ENCODE measurements at places on chromosomes 3 and 15.

DNA sequence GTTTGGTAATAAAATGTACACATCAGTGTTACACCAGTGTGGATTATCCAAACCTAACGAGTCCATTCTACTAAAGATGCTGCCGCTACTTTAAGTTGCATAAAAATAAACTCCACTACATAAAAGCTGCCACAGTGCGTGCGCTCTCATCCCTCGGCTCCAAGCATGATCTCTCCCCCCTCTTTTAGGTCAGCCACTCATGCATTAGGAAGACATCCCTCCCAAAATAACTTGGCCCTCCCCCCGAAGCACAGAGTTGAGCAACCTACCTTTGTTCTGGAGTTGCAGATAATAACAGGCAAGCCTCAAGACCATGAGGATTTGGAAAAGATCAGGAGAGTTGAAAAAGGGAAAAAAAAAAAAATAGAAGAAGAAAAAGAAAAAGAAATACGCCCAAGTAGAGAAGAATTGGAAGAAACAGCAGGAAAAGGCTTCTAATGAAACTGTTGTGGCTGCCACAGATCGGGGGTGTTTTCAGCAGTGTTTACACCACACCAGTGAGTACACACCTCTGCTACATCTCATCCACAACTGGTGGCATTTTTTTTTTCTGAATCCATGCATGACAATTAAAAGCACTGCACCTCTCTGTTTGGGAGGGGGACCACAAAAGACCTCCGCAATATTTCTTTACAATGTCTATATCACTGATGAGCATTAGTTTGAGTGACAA lies 339.2 kb downstream of the FOXP1 start:
- no peak for DNase-seq

- peak; percentile 67 for DNase-seq
Observed at GRCh38 chr3:151379083-151379734, 5.3 kb downstream of the P2RY12 start.

- no peak for DNase-seq
Observed at GRCh38 chr3:160098261-160098908, 109.8 kb downstream of the IL12A start.

GRCh38 chr3:12027184-12027846 lies 23.1 kb downstream of the SYN2 start:
- DNase-seq: no peak

GRCh38 chr15:64133623-64134344 lies 17.7 kb upstream of the SNX22 start:
- no peak for DNase-seq

GRCh38 chr3:12193485-12194165 lies 34.9 kb upstream of the TIMP4 start:
- DNase-seq: no peak

GRCh38 chr15:73986055-73986775 lies 5.9 kb downstream of the STOML1 start:
- DNase-seq: no peak

DNA sequence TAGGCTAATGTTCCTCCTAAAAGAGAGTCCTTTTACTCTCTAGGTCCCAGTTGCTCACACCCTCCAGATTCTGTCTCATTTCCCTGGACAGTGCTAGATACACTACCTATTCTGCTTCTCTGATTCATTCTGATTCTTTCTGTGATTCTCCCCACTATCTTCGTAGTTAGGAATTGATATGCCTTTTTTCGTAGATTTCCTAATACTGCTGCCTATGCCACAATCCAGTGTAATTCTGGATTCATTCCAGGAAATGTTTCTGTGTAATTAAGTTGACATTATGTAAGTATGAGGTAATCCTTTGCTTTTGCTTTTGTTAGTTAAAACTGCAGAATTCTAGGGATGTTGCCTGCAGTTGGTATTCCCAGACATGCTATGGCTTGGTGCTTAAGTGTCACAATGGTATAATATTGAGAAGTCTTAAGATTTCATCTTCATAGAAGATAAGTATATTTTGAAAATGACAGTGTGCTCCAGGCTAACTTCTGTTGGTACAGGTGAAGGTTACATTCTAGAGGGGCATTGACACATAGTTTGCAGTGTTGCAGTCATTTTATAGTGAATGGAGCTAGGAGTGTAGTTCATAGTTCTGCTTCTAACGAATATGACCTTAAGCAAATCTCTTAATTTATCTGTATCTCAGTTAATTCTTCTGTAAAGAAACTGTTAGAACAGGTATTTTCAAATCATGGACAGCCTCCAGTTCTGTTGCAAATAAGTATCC lies 54.3 kb downstream of the RIOX2 start:
- DNase-seq: no peak

DNA sequence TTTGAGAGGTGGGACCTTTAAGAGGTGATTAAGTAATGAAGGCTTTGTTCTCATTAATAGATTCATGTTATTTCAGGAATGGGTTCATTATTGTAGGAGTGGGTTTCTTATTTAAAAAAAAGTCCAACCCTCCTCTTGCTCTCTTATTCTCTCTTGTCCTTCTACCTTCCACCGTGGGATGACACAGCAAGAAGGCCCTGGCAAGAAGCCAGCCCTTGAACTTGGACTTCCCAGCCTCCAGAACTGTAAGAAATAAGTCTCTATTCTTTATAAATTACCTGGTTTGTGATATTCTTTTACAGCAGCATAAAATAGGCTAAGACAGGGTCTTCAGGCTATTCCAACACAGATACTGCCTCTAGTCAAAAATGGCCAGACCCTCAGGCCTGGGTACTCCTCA lies 62.2 kb downstream of the MYLK start:
- DNase-seq: no peak

DNA sequence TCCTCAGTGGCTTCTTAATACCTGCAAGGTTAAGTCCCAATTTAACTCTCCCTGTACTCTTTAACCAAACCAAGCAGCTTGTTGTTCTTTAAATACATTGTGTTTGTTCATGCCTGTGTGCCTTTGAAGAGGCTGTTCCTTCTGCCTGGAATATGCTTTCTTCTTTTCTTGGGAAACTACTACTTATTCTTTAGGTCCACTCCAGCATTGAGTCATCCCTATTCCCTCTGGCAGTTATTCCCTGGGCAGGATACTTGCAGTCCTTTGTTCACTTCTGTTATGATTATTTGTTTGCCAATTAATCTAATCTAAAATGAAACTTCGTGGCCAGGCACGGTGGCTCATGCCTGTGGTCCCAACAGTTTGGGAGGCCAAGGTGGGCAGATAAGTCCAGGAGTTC lies 139.3 kb downstream of the ZNF609 start:
- DNase-seq: no peak

DNA sequence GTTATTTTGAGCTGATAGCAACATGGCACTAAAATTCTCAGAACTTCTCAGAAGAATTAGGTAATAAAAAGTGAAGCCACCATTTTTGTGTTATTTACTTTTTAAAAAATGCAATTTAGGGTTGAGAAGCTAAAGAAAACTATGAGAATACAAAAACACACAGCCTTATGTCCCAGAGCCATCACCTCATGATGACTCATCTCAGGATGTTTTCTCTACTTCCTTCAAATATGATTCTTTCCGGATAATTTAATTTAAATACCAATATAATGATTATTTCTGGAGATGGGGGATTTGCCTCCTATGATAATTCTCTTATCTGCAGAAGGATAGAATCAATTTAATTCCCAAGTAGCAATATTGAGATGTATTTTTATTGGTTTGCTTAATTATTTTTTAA lies 105.6 kb upstream of the BFSP2 start:
- no peak for DNase-seq

- no peak for DNase-seq
Observed at GRCh38 chr15:99443056-99443756, 122.6 kb upstream of the MEF2A start.

DNA sequence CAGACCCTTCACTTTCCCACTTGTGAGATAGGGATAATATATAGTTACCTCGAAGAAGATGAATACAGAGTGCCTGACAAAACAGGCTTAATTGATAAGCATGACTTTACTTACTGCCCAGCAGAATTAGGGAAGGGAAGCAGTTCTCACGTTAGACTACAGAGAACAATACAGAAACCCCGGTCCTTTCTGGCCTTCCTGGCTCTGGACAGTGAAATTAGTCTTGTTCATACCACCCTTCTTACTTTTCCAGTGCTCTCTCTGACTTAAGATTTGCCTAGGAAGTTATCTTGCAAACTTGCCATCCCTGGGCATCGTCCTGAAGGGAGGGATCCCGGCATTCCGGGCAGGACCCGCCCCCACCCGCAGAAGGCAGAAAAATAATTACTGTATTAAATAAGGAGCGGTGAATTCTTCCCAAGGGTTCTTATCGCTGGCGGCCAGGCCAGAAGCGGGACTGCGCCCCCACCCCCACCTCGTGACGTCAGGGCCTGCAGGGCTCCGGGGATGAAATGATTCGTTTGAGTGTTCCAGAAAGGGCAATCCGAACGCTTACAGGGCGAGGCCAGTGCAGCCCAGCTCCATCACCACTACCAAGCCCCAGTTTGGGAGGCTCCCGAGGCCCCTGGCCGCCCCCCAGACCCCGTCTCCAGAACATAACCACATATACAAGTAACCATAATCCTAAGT lies 8.4 kb downstream of the SOX2 start:
- DNase-seq: no peak

GRCh38 chr3:36677331-36678007 lies 86.9 kb downstream of the DCLK3 start:
- no peak for DNase-seq

DNA sequence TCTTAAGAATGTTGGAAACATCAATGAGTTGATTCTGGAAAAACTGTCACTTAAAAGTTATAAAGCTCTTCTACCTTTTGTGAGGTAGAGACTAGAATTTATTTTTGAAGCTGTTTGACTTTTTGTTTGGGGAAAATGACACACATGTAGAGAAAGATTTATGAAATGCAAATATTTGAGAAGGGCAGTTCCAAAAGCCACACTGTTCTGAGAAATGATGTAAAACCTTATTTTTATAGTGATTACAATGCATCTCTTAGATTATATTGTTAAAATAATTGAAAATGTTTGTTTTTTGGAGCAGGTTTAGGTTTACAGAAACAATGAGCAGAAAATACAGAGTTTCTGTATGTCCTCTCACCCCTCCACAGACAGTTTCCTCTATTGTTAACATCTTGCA lies 116.1 kb upstream of the CMC1 start:
- DNase-seq: no peak

- no peak for DNase-seq
Observed at GRCh38 chr15:43046484-43046883, 59.4 kb downstream of the UBR1 start.

DNA sequence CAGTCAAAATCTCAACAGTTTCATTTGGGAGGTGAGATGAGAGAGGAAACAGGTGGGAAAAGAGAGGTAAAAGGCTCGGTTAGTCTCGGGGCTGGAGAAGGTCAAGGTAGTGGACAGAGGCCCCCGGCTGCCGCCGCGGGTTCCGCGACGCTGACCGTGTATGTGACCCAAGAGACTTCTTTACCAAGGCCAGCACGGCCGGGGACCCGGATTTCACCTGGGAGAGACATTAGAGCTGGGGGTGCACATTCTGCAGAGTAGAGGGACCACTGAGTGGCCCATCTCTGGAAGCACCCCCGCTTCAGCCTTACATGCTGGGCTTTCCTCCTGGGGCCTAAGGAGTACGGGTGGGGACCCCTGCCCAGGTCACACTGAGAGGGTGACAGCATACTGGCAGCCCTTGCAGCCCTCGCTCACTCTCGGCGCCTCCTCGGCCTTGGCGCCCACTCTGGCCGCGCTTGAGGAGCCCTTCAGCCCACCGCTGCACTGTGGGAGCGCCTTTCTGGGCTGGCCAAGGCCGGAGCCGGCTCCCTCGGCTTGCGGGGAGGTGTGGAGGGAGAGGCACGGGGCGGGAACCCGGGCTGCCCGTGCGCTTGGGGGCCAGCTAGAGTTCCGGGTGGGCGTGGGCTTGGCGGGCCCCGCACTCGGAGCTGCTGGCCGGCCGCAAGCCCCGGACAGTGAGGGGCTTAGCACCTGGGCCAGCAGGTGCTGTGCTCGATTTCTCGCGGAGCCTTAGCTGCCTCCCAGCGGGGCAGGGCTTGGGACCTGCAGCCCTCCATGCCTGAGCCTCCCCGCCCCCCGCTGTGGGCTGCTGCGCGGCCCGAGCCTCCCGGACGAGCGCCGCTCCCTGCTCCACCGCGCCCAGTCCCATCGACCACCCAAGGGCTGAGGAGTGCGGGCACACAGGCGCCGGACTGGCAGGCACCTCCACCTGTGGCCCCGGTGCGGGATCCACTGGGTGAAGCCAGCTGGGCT lies 41.3 kb upstream of the RPL32 start:
- DNase-seq: no peak

GRCh38 chr15:80709542-80709941 lies 14.4 kb downstream of the ABHD17C start:
- DNase-seq: no peak

DNA sequence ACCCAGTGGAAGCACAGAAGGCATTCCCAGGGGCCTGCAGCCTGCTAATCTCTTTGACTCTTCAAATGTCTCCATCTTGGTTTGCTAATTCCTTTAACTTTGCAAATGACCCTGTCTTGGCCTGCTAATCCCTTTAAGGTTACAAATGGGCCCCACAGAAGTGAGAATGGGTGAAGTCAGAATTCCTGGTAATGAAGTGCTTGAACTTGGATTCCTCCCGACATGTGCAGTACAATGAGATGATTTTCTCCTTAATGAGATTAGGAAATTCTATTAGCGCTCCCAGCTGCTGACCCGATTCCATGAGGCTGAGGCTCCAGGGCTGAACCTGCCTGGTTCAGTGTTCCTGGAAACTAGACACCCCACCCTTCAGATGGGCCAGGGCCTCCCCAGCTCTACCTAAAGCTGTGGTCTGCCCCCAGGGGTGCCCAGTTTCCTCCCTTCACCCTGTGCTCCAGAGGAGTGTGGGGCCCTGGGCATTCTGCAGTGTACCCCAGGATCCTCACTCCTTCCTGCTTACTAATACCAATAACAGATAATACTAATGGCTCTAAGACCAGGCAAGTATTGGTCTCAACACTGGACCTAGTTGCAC lies 47.4 kb downstream of the SCN5A start:
- peak; percentile 98 for DNase-seq

GRCh38 chr3:61152071-61152470 lies 99.2 kb downstream of the FHIT start:
- peak; percentile 62 for DNase-seq

DNA sequence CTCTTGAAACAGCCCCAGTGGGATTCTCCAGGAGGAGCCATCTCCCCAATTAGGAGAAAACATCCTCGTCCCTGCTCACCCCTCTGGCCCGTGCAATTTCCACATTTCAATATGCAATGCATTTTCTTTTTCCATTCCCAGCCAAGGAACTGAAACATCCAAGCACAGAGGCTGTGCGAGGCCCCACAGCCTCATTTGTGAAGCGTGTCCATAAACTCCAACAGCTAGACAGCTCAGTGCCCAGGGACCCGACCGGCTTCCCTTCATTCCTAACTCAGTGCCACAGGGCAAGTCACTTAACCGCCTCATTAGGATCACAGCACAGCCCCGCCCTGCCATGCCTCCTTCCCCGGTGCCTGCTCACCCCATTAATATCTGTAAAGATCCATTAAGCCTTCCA lies 204.2 kb upstream of the IGF1R start:
- DNase-seq: no peak

DNA sequence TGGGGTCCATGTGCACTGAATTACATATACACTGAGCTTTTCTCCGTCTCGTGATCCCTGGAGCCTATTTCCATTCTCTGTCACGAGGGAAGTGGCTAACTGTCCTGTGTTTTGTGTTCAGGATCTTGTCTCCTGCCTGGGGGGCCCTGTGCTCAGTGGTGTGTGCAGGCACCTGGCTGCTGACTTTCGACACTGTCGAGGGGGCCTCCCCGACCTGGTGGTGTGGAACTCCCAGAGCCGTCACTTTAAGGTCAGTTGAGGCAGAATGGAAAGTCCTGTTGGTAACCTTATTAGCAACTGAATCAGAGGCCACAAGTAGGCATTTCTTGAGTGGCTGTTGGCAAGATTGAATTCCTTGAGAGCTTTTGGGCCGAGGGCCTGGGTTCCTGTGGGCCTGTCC lies 26.7 kb downstream of the FAN1 start:
- no peak for DNase-seq
